Hepatic stellate cell (primary cell): ENCODE measurements at places on chromosomes 13 and 19.

- peak; percentile 57 for DNase-seq
Measured at GRCh38 chr19:11091703-11092153, 2.5 kb downstream of the LDLR start.

DNA sequence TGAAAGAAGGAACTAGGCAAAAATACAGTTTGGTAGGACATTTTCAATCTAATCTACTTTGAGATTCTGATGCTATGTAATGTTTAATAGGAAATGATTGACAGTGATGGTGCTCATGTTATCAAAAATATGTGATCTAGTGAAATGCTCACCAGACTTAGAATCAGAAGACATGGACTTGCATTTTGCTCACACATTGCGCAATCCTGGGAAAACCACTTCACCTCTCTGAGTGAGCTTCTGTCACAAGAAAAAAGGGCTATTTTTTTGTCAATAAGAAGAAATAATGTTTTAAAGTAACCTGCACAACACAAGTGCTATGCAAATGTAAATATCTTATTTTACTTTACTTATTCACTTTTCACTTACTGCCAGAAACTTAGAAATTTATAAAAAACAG is 380.9 kb upstream of the HTR2A start:
- no peak for DNase-seq

DNA sequence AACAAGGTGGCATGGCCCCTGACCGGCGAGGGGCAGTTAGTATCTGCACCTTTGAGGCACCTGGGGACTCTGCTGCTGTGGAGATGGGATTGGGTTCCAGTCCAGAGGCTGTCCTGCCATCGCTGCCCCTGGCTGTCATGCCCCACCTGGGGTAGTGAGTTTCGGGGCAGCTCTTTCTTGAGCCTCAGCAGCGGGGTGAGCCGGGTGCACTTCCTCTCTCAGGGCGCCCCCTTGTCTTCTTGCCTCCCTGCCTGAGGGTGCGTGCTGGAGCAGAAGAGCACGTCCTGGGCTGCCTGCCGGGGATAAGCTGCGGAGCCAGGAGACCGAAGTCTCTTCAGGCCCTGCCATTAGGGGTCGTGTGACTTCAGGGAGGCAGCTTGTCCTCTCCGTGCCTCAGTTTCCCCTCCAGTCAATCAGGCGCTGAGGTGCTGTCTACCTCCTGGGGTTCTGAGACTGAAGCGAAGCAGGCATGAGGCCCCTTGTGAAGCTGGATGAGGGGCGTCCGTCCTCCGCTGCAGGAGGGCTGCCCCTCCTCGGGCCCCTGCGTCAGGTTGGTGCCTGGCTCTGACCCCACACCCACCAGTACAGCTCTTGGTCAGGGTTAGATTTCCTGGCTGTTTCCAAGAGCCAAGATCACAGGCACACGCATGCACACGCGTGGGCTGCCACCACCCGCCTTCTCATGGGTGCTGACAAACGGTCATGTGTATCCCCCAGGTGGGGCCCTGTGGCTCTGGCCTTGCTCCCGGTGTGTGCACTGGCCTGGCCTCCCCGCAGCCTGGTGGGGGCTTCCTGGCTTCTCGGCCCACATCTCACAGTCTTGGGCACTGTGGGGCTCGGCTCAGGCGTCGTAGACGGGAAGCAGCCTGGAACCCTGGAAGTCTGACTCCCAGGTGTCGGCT is 8.3 kb downstream of the GNA11 start:
- DNase-seq = no peak

DNA sequence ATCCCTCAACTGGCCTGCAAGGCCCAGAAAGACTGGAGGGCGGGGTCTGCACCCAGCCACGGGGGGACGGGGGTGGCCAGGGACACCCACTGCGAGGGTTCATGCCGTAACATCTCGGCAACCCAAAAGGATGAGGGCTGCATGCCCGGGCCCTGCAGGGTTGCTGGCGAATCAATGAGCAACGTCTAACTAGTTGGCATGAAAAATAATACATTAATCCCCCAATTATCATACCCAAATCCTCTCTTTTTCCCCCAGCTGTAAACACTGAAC is 232.2 kb downstream of the TUBA3C start:
- DNase-seq = no peak

DNA sequence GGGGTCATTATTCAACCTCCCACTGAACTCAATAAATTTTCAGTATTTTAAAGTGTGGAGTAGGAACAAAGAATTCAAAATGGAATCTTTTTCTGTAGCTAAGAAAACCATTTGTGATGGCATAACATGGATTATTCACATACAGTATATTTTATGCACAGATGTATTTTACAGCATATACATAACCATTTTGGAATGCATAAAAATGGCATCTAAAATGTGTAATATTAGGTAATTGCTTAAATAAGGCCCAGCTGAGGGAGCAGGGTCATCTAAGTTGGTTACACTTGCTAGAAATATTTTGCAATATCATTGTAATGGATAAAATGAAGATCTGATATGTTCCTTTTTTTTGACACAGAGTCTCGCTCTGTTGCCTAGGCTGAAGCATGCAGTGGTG is 146.9 kb downstream of the LMO7 start:
- no peak for DNase-seq

DNA sequence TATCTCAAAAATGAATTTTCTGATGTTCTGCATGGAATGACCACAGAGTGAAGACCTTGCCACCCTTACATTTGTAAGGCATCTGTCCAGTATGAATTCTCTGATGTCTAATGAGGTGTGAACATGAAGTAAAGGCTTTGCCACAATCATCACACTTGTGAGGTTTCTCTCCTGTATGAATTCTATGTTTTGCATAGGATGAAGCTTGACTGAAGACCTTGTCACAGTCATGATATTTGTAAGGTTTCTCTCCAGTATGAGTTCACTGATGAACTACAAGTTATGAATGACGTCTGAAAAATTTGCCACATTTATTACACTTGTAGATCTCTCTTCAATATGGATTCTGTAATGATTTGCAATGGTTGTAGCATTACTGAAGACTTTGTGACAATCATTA is 13.3 kb downstream of the ZNF816 start:
- no peak for DNase-seq

- DNase-seq = no peak
Measured at GRCh38 chr13:90270226-90270625, 1077.3 kb upstream of the MIR17HG start.

- DNase-seq = no peak
Measured at GRCh38 chr13:99865420-99865930, 106.1 kb downstream of the ZIC5 start.

DNA sequence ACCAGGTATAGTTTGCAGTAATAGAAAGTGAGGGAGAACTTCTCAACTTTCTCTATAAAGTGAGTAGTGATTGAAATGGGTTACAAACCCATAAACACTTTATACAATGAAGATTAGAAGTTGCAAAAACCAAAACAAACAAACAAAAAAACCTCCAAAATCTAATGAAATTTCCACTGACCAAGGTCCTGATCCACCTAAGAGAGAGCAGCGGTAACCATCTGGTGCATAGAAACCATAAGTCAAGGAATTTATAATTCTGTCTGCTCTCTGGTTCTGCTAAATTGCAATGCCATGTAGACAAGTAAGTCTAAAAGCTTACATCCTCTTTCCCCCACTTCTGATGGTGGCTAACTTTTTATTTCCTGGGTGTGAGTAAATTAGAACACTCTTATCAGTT is 463.4 kb downstream of the EFNB2 start:
- no peak for DNase-seq

DNA sequence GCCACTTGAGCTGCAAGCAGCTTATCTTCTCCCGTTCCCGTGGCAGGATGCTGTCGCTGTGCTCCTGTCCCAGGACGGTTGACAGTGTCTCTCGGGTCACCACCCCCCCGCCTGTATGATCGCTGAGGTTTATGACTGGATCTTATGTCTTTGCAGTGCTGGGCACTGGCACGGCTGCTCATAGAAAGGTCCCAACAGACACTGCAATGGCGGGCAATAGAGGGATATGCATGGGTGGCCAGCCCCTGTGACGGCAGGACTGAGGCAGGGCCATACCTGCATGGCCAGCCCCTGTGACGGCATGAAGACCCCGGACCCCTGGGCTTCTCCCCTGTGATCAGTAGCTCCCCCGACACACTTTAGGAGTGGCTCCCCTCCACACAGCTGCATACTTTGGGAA is 307.2 kb downstream of the TEX29 start:
- no peak for DNase-seq

DNA sequence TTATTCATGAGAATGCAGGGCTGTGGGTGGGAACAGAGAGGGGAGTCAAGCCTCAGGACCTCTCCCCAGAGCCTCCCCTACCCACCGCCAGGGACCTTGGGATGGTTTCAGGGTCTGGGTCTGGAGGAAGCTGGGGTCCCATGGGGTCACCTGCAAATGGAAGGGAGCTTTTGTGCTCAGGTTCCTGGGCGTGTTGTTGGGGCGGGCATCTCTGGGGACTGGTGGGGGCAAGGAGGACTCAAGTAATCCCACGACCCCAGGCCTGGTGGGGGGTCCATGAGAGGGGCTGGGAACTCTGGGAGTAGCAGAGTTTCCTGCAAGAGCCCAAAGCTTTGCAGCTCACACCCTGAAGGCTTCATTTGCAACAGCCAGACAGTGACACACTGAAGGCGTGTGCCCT is 60.2 kb downstream of the UNC13A start:
- DNase-seq = no peak

DNA sequence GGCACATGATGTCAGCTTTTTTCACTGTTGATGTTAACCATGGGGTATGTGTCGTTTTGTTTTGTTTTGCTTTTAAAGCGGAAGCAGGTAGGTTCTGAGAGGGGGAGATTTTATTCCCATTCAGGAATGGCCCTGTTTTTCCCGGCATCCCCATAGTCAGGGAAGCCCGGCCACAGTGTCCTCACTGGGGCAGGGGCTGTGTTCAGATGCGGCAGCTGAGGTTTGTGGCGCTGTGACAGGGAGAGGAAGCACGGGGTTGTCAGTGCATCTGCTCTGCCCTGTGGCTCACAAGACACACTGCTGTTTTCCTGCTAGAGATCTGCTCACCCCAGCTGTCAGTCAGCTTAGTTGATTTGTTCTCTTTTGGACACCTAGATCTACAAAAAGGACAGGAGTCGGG is 27.6 kb downstream of the ANKRD27 start:
- no peak for DNase-seq

DNA sequence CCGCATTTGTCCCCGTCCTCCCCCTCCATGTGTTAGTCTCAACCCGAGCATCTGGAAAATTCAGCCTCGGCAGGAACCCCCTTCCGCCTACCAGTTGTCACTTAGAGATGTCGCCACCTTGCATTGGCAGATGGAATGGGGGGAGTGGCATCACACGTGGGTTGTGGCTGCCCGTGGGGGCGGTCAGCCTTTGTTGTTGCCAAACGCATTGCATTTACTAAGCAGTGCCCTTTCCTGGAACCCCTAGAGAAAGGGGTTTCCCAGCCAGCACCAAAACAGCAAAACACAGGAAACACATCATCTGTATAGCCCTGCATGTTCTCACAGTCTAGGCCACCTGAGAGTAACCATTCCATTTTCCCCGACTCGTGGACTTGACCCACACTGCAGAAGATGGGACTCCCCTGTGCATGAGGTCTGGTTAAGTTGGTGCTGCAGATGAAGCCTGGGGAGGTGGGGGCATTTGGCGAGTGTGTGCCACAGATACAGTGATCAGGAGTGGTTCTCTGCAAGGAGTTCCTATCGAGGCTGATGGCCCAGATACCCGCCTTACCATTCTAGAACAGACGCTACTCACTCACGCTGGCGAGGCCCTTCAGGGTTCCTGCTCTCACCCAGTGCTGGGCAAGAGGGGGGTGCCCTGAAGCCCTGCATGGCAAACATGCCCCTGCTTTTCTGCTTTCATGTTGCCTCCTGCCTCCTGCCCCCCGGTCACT is 38.3 kb downstream of the TMED1 start:
- no peak for DNase-seq

DNA sequence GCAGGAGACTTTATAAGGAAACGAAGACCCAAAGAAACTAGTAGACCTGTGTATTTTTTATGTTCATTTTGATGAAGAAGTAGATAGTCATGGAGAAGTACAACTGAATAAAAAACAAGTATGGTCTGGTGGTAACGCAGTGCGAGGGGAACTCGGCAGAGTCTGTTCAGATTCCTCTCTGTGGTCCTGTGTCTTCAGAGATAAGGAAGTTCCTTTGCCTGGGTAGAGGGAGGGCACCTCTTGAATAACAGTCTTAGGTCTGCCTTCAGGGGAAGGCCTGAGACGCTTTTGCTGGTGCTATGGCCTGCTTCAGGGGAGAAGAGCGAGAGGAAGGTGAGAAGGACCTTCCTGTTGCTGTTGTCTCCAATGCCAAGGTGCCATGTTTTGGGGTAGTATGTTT is 25.9 kb upstream of the SLC46A3 start:
- DNase-seq = no peak

- DNase-seq = peak; percentile 91
Measured at GRCh38 chr19:53868892-53869804, 1.5 kb downstream of the MYADM start.

DNA sequence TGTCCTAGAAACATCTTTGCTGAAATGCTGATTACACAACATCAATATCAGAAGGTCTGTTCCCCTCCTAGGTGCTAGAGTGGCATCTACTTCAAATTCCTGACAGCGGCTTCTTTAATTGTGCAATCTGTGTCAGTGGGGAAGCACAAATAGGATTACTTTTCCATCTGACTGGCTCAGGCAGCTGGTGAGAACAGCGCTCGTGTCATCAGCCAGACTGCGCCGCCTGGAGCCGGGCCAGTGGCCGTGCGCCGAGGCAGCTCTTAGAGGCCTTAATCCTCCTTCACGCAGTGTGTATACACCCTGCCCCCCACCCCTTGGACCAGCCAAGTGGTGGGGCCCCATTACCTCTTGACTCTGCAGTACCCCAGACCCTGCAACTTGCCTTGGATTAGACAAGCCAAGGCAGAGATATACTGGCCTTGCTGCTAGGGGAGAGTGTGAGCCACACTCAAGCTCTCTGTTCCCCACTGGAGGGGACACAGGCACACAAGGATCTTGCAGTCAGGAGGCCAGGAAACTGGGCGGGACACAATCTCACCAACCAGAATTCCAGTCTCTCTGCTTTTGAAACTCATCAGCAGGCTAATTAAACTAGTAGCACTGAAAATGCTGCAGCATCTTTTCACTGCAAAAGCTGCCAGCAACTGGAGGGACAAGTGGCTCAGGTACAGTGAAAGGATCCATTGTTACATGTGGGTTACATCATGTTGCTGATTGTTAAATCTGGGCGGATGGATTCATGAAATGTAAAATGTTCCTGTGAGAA is 48.9 kb upstream of the EPHX3 start:
- DNase-seq = peak; percentile 74

GRCh38 chr13:95535243-95535642 is 17.3 kb upstream of the CLDN10 start:
- no peak for DNase-seq

DNA sequence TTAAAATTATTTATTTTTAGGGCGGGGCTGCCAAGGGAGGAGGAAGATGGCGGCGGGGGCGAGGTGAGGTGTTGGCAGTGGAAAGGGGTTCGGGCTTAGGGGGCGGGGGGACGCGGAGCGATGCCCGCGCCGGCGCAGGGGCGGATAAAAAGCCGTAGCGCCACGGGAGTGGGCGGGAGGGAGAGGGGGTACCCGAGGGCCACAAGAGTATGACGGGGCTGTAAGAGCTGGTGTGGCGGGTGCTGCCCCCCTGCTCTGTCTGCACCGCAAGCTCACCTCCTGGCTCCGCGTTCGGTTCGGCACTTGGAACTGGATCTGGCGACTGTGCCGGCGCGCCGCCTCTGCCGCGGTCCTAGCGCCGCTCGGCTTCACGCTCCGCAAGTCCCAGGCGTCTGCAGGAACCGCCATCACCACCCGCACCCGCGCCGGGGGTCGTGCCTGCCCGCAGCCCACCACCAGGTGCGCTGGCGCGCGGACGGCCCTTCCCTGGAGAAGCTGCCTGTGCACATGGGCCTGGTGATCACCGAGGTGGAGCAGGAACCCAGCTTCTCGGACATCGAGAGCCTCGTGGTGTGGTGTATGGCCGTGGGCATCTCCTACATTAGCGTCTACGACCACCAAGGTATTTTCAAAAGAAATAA is 265.2 kb upstream of the SGCG start:
- peak; percentile 29 for DNase-seq

GRCh38 chr19:2433854-2434253 is 6.5 kb upstream of the TIMM13 start:
- DNase-seq = no peak
